CD8-positive, alpha-beta memory T cell (primary cell): ENCODE measurements at places on chromosomes 12 and 14. TPM values are rescaled to one million over a fixed set of nuclear protein-coding genes. Genes with fewer than 3 reads are reported as not detected.

GRCh38 chr12:128015276-128015675 is 251.7 kb upstream of the TMEM132C start:
- no peak for DNase-seq
- H3K27me3 ChIP-seq, result no peaks in the 10 kb centered on the region
- H3K4me1 ChIP-seq, result no peaks in the 10 kb centered on the region
- no peak overlapping the region for H3K4me3 ChIP-seq
- H3K36me3 ChIP-seq, result no peaks in the 10 kb centered on the region

- H3K27me3 ChIP-seq, result peaks cover 36% of the 10 kb centered on the region
- H3K27ac ChIP-seq, result no peak overlapping the region
- no peak for DNase-seq
- no peaks in the 10 kb centered on the region for H3K4me1 ChIP-seq
Observed at GRCh38 chr14:76134231-76134630, 17.5 kb upstream of the GPATCH2L start.

DNA sequence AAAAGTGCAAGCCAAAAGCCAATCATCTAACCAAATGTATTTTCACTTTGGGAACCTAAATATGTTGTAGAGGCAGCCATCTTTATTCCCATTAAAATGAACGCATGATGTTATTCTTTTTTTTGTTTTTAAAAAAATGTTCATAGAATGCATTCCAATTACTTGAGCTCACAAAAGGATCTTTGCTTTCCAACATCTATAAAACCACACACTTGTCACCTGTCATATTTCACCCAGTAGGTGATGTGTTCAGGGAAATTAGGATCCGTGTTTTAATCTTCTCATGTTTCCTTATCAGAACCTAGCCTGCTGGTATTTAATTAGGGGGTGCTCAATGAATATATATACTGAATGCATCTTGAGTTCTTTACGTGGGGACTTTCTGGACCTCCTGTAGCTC is 13.6 kb downstream of the TTC8 start:
- H3K36me3 ChIP-seq, result no peaks in the 10 kb centered on the region
- H3K4me1 ChIP-seq, result no peaks in the 10 kb centered on the region
- H3K27me3 ChIP-seq, result no peaks in the 10 kb centered on the region
- no peak overlapping the region for H3K4me3 ChIP-seq

Gene PLEKHG7
- not detected for total RNA-seq

Gene CLEC7A
- 0.68 TPM for total RNA-seq

Gene NANOG
- total RNA-seq, result not detected

DNA sequence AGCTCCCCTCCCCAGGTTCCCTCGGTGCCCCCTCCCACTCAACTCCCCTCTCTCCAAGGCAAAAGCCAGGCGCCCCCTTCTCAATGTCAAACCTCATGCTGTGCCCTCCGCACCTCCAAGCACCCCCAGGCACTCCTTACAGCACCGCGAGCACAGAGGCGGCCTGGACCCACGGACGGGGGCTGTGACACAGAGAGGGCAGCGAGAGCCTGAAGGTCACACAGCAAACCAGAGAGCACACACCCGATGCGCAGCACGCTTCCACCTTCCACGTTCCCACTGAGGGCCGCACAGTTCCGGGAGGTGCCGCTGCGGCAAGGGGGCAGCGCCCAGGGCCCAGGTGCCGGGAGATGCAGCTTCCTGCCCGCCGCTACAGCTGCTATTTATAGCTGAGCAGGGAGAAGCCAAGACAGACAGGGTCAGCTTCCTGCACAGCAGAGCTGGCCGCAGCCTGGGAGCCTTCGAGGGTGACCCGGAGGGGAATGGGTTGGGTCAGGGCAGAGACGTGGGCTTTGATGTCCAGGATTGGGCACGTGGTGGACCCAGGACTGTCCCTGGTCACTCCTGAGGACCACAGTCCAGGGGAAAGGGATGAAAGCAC is 12.9 kb downstream of the NCOR2 start:
- no peaks in the 10 kb centered on the region for H3K27me3 ChIP-seq
- H3K4me1 ChIP-seq, result peaks cover 30% of the 10 kb centered on the region
- H3K36me3 ChIP-seq, result no peaks in the 10 kb centered on the region
- no peak overlapping the region for H3K27ac ChIP-seq
- H3K4me3 ChIP-seq, result peak overlapping the region; percentile 26

Gene HAL
- total RNA-seq, result 0.09 TPM
